ENCODE measurements at places on chromosomes 13 and 19.

GRCh38 chr13:98468361-98468760 is 108.5 kb downstream of the STK24 start:
- DNase-seq: no peak

GRCh38 chr19:53958823-53959757 is 3.6 kb upstream of the CACNG8 start:
- no peak for DNase-seq

- no peak for DNase-seq
These were observed 2.5 kb downstream of the KANK3 start for GRCh38 chr19:8340341-8341096.

- DNase-seq: no peak
These were observed 4.3 kb upstream of the ACP5 start for GRCh38 chr19:11581740-11582139.

DNA sequence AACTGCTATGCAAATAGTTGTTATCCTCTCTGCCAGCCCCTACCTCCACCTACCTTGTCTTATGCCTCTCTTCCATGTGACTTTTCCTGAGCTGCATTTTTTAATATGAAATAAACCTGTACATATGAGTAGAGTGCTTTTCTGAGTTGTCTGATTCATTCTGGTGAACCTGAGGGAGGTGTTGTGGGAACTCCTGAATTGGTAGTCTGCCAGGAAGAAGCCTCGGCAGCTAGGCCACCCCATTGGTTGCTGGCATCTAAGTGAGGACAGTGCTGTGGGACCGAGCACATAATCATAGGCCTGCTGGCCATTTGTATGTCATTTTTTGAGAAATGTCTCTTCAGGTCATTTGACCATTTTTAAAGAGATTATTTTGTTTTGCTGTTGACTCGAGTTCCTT is 1146.8 kb downstream of the UQCRFS1 start:
- no peak for DNase-seq

GRCh38 chr13:49586717-49587116 is 1.4 kb upstream of the RCBTB1 start:
- no peak for DNase-seq

- no peak for DNase-seq
These were observed 22.3 kb upstream of the ZBTB7A start for GRCh38 chr19:4088975-4089374.
